Hindlimb muscle (tissue), 1 donor: ENCODE measurements at places on chromosomes 5 and 9. TPM values are rescaled to one million over a fixed set of nuclear protein-coding genes. Genes with fewer than 3 reads are reported as not detected.

DNA sequence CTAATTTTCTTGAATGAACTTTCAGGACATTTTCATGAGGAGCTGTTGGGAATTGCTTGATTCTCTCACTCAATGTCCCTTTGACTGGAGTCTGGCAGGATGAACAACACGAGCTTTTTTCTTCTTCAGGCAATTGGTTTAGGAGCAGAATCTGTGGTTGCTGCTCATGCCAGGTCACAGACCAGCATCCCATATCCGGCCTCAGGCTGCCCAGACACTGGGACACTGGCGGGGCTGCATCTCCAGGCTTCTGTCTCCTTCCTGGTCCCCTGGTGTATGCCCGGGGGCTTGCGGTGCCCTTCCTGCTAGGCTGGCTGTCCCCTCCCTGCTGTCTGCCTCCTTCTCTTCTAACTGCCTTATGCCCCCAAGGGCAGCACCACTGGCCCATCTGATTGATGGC lies 311.5 kb upstream of the DAP start:
- no peak for DNase-seq

- DNase-seq, result no peak
These were observed 7.1 kb downstream of the TXNDC8 start for GRCh38 chr9:110330484-110331105.

DNA sequence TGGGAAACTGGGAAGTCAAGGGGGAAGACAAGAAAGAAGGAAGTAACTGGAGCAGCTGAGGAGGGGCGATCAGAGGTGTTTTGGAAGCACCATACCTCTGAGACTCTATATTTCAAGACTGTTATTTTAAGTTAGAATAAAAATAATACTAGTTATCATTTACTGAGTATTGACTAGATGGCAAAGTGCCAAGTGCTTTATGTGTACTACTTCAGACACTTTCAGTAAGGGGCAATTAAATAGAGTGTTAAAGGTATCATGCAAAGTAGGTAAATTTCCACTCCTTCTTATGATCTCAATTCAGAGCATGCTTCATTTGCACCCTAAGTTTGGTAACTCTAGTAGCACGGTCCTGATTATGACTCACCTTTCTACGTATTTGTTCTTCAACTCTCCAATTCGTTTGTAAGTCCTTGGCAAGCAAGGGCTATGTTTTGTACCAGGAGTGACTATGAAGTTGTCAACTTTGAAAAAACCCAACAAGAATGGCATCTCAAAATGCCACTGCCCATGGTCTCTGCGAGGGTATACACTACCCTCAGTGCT lies 152.4 kb upstream of the RAPGEF1 start:
- no peak for DNase-seq

- DNase-seq, result no peak
These were observed 66.4 kb downstream of the NRG2 start for GRCh38 chr5:139976703-139977102.

DNA sequence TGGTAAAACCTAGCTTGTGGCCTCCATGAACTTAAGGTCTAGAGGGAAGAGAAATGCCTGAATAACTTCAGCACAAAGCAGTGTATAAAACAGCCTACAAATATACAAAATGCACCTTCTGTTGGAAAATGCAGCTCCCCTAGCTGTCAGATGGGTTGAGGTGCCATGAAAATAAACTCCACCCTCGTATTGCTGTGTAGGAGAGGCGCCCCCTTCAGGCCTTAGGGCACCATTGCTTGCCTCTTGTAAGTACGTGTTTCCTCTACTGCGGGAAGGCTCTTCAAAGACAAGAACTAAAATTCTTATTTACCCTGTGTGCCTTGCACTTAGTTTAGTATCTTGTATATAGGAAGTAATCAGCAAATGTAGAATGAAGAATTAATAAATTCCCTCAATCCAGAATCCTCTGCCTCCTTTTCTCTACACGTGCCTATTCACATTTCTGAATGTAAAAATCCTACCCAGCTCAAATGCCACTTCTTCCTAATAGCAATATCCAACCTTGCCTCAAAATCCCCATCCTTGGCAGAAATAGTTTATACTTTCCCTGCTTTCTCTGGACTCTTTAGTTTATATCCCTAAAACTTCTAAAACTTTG lies 393.7 kb upstream of the PDE4D start:
- DNase-seq, result no peak

GRCh38 chr5:36877667-36878391 lies 1.3 kb downstream of the NIPBL start:
- DNase-seq, result no peak

GRCh38 chr5:1032551-1033027 lies 24.0 kb downstream of the NKD2 start:
- DNase-seq, result no peak

DNA sequence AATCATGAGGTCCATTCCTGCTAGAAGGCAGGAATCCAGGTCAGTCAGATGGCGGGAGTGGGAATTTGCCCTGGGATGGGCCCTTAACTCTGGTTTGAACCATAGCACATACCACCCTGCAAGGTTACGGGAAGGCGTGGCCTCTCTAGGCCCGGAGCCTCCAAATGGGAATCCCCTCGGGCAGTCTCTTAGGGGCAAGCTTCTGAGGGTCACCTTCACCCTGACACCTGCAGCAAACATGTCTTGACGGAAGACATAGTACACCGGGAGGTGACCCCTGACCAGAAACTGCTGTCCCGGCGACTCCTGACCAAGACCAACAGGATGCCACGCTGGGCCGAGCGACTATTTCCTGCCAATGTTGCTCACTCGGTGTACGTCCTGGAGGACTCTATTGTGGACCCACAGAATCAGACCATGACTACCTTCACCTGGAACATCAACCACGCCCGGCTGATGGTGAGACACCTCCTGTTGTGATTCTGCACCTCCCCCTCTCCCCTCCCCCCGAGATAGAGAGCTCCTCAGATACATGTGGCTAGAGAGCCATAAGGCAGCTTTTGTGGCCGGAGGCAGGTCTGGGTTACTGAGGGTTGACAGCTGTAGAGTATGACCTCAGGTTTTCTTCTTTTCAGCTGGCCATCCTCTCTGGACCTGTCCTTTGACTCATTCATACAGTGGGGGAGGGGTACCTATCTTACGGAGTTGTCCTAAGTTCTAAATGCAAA lies 957 bp downstream of the PRELID1 start:
- DNase-seq, result no peak

GRCh38 chr5:40547994-40548575 lies 131.6 kb upstream of the PTGER4 start:
- no peak for DNase-seq

DNA sequence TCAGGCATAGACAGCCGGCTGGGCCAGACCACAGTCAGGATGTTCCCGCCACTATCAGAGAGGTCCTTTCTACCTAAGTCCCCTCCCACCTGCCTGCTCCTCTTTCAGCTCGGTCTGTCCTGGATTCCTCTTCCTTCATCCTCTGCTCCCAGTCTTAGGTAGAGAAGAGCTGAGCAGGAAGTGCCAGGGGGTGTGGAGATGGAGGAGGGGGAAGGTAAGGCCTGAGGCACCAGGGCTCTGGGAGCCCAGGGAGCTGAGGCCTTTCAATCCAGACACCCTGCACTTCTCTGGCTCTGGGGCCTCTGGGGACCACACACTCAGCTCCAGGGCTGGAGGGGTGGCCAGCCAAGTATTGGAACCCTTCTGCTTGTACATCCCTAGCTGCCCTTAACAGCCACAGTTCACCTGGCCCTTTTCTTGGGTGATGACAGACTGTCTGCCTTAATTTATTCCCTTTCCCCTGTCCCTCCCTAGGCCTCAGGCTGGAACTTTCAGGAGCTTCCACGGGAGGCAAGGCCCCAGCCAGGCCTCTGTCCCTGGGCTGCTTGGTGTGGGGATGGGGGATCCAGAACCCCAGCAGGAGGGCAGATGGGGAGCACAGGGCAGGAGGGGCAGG lies 15.6 kb downstream of the IRF1 start:
- DNase-seq, result no peak

- DNase-seq, result no peak
These were observed 151.7 kb upstream of the MOCS2 start for GRCh38 chr5:53261245-53261644.

DNA sequence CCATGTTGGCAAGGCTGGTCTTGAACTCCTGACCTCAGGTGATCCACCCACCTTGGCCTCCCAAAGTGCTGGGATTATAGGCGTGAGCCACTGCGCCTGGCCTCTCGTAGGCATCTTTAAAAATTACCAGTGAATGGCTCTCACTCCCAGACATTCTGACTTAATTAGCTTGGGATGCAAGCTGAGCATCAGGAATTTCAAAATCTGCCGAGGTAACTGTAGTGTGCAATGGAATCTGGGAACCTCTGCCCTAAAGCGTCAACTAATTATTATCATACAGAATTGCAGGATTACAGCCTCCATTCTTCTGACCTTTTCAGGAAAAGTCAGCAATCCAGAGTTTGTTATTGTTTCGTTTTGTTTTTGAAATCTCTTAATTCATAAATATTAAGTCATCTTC lies 213.4 kb upstream of the DMAC1 start:
- DNase-seq, result no peak

GRCh38 chr9:115373000-115373709 lies 255.2 kb upstream of the TNC start:
- DNase-seq, result no peak

DNA sequence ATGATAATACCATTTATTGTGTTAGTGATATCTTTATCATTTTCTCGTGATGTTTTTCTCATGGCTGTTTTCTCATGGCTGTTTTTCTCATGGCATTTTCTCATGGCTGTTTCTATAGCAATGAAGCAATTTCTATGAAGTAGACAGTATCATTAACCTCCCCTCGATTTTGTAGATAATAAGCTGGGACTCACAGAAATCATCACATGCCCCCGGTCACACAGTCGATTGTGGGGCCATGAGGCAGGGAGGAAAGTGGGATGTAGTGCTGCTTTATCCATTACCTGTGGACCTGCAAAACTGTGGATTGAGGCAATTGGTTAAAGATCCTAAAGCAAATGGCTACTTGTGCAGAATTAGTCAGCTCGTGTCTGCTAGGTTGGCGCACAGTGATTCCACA lies 47.3 kb downstream of the TGFBI start:
- DNase-seq, result no peak

DNA sequence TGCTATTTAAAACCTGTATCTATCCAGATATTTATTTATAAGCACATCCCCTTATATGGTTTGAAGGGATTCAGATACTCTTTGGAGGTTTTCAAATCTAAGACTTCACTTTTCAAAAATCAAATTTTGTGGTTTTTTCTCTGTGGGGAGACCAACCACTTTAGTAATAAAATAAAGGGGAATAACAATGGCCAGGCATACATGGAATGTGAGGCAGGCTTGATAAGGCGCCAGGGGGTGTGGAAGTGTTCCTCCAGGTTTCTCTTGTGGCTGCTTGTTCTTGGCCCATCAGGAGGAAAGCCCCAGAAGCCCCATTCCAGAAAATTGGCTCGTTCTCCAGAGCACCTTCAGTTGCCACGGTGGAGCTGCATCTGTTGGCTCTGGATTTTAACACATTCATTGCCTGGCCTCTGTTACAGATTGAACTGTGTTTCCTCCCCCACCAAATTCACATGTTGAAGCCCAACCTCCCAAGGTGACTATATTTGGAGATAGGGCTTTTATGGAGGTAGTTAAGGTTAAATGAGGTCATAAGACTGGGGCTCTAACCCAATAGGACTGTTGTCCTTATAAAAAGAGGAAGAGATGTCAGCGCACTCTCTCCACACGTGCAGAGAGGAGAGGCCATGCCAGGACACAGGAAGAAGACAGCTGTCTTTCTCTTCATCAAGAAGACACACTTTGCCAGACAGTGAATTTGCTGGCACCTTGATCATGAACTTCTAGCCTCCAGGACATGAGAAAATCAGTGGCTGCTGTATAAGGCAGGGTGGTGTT lies 195.9 kb downstream of the TMEM38B start:
- DNase-seq, result no peak

GRCh38 chr5:18745988-18746615 lies 1111.8 kb downstream of the TAF11L14 start:
- no peak for DNase-seq

DNA sequence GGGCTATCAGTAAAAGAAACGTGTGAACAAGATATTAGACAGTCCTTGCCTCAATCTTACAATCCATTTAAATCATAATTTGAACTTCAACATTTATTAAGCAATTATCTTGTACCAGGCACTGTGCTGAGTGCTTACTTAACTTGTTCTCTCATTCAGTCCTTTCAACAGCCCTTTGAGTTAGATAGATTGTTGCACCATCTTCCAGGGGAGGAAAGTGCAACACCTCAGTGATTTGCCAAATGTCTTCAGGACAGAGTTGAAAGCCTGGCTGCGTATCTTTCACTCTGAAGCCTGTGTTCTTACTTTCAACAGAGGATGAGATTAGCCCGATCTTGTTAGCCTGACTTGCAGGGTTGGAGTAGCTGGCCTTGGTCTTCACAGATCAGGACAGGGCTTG lies 34.2 kb upstream of the SUB1 start:
- DNase-seq, result no peak

DNA sequence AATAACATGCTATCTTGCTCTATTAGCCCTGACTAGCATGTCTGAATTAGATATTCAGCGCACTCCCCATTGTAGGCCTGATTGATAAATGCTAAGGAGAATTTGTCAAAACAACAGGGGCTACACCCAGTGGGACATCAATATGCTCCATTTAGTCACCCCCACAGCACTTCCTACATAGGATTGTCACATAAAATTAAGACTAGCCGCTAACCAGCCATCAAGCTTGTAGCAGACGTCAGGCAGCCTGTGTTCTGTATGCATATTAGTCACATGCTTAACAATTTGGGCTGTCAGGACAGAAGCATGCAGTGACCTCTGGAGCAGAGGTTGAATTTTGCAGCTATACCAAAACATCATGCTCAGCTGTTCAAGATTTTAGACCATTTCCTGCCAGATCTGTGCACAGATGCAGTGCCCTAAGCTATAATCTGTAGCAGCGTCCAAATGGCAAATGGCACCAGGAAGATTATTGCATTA lies 197.4 kb upstream of the ISL1 start:
- no peak for DNase-seq

DNA sequence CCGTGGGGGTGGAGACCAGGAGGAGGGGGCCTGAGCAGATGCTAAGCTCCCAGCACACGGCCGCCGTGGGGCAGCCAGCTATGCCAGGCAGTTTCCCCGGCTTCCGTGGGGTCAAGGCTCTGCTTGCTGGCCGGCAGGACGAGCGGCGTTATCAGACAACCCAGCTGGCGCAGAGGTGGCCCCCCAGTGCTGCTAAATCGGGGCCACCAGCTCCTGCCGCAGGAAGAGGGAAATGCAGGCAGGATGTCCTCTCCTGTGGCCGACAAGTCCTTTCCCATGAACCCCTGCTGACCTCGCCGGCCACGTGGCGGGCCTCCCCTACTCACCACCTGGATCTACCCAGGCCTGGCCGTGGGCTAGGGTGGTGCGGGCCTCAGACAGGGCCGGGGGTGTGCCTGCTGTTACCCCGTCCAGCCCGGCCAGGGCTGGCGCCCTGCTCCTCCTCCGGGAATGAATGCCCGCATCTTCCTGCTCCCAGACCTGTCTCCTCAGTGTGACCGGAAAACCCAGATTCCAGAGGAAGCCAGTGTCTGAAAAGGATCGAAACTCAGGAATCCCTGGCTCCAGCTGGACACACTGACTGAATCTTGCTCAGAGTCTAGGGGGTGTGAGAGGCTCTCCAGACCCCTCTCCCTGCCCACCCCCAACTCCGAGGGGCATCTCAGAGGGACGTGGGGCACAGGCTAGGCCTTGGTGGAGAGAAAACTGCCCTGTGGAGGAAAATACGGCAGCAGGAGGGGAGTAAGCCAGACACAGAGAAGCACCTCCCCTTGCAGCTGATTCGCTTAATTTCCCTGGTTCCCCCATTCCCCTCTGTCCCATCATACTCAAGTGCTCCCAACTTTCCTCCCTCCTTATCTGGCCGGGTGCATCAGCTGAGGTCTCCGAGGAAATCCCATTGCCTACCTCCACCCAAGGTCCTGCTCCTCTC lies 3.9 kb downstream of the FLT4 start:
- no peak for DNase-seq

The NAIP gene
- 21.9 TPM for polyA plus RNA-seq

The TUSC1 gene
- 12.4 TPM for polyA plus RNA-seq

The BHMT2 gene
- 4.9 TPM for polyA plus RNA-seq

The ARHGEF37 gene
- 5.0 TPM for polyA plus RNA-seq
